ENCODE measurements at places on chromosomes 12 and 14.

GRCh38 chr14:55382483-55382882 is 29.1 kb downstream of the ATG14 start:
- peaks cover 26% of the 10 kb centered on the region for H3K36me3 ChIP-seq
- H3K4me3 ChIP-seq, result no peak overlapping the region
- H3K27me3 ChIP-seq, result no peaks in the 10 kb centered on the region
- H3K27ac ChIP-seq, result no peak overlapping the region

- H3K36me3 ChIP-seq, result peaks cover 5% of the 10 kb centered on the region
- no peaks in the 10 kb centered on the region for H3K27me3 ChIP-seq
- no peaks in the 10 kb centered on the region for H3K4me1 ChIP-seq
Measured at GRCh38 chr12:38869036-38869435, 36.4 kb downstream of the CPNE8 start.

GRCh38 chr12:5102261-5102789 is 58.6 kb downstream of the KCNA5 start:
- H3K27me3 ChIP-seq, result no peaks in the 10 kb centered on the region
- no peak overlapping the region for H3K27ac ChIP-seq
- H3K36me3 ChIP-seq, result no peaks in the 10 kb centered on the region
- DNase-seq, result no peak
- no peaks in the 10 kb centered on the region for H3K4me1 ChIP-seq

DNA sequence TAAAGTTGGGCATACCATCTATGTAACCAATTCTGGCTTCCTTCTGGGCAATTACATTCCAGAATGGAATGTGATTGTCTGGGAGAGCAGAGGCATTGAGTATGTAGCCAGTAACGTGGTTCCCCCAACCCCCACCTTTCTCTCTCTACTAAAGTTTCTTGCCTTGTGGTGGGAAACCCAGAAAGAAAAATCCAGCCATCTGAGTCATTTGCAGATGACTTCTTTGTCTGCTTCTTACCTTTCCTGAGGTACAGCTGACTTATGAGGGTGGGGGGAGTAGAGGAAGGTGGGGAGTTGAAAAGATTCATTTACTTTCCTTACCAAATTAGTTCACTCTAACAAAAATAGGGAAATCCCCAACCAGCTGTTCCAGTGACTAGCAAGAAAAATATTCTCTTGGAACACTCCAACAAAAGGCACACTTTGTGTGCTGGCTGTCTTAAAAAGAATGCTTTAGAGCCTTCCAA is 112.1 kb upstream of the FRMD6 start:
- no peaks in the 10 kb centered on the region for H3K4me1 ChIP-seq
- no peak overlapping the region for H3K4me3 ChIP-seq
- no peak for DNase-seq
- no peaks in the 10 kb centered on the region for H3K27me3 ChIP-seq
- no peaks in the 10 kb centered on the region for H3K36me3 ChIP-seq
- no peak overlapping the region for H3K27ac ChIP-seq

DNA sequence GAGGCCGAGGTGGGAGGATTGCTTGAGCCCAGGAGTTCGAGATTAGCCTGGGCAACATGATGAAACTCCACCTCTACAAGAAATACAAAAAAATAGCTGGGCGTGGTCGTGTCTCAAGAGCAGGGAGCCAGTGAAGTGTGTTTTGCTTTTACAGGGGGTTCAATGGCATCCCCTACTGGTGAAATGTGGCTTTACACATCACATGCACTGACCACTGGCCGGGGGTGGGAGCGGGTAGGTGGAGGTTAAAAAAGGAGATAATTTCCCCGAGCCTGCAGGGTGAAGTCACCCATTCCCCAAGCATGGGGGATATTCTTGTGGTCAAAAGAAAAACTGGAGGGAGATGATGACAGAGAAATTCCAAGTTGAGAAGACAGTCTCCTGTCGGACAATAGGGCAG is 63.6 kb upstream of the PWP1 start:
- H3K27me3 ChIP-seq, result no peaks in the 10 kb centered on the region
- no peak for DNase-seq
- no peaks in the 10 kb centered on the region for H3K4me1 ChIP-seq
- no peak overlapping the region for H3K27ac ChIP-seq

DNA sequence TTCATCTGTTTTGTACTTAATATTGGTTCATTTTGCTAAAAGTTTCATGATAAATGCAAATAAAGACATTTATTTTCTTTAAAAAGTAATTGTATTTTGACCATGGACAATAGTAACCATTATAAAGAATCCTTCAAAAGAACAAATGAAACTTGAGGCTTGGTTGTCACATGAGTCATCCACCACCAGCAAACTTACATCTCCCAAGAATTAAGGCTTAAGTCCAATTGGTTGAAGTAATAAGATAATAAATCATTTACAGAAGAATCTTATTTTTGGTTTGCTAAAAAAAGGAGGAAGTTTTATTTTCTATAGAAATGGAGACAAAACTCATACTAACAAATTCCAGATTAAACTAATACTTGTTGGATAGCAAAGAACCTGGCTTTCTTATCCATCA is 84.8 kb upstream of the KITLG start:
- no peak for DNase-seq
- no peaks in the 10 kb centered on the region for H3K4me1 ChIP-seq
- no peaks in the 10 kb centered on the region for H3K27me3 ChIP-seq
- H3K4me3 ChIP-seq, result no peak overlapping the region
- H3K36me3 ChIP-seq, result no peaks in the 10 kb centered on the region

DNA sequence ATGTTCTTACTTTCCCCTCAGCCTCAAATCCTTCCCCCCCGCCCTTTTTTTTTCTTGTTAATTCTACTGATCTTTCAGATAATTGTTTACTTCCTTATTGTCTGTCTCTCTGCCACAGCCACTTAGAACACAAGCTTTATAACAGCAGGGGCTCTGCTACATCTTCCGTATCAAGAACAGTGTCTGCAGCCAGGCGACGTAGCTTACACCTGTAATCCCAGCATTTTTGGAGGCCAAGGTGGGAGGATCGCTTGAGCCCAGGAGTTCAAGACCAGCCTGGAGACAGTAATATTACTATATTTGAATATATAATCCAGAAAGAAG is 5.4 kb downstream of the SOS2 start:
- no peaks in the 10 kb centered on the region for H3K27me3 ChIP-seq
- H3K4me3 ChIP-seq, result no peak overlapping the region
- peaks cover 27% of the 10 kb centered on the region for H3K4me1 ChIP-seq
- no peaks in the 10 kb centered on the region for H3K36me3 ChIP-seq
- peak overlapping the region; percentile 39 for H3K27ac ChIP-seq
- no peak for DNase-seq

DNA sequence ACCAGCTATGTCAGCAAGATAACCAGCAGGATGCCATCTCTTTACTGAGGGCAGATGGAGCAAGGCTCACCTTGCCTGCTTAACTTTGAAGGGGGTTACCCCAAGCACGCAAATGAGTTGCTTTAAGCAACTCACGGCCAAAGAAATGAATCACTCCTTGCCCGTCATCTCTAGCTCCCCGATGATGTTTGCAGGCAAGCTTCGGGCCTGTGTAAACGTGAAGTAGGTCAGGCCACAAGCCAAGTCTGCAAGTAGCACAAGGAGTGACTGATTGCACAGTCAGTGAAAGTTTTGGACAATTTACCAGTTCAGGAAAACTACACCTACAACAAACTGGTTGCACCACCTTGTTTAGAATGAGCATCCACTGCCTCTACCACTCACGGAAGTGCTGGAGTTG is 699.7 kb upstream of the TBX3 start:
- H3K4me3 ChIP-seq, result no peak overlapping the region
- no peak overlapping the region for H3K27ac ChIP-seq
- no peaks in the 10 kb centered on the region for H3K36me3 ChIP-seq
- H3K4me1 ChIP-seq, result peaks cover 13% of the 10 kb centered on the region
- no peaks in the 10 kb centered on the region for H3K27me3 ChIP-seq

DNA sequence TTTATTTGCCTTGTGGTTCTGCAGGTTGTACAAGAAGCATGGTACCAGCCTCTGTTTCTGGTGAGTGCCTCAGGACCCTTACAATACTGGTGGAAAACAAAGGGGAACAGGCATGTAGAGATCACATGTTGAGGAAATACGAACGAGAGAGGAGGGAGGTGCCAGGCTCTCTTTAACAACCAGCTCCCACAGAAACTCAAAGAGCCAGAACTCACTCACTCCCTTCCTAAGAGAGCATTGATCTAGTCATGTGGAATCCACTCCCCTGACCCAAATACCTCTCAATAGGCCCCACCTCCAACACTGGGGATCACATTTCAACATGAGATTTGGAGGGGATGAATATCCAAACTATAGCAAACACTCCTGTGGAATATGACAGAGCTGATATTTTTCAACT is 938.0 kb downstream of the GALC start:
- H3K4me3 ChIP-seq, result no peak overlapping the region
- H3K4me1 ChIP-seq, result no peaks in the 10 kb centered on the region
- no peaks in the 10 kb centered on the region for H3K27me3 ChIP-seq
- no peak overlapping the region for H3K27ac ChIP-seq
- no peak for DNase-seq
- H3K36me3 ChIP-seq, result no peaks in the 10 kb centered on the region

- H3K27me3 ChIP-seq, result peaks cover 5% of the 10 kb centered on the region
- H3K4me1 ChIP-seq, result peaks cover 18% of the 10 kb centered on the region
- no peak for DNase-seq
- peak overlapping the region; percentile 20 for H3K4me3 ChIP-seq
- H3K36me3 ChIP-seq, result no peaks in the 10 kb centered on the region
Measured at GRCh38 chr12:42590330-42590934, 886 bp upstream of the PRICKLE1 start.

DNA sequence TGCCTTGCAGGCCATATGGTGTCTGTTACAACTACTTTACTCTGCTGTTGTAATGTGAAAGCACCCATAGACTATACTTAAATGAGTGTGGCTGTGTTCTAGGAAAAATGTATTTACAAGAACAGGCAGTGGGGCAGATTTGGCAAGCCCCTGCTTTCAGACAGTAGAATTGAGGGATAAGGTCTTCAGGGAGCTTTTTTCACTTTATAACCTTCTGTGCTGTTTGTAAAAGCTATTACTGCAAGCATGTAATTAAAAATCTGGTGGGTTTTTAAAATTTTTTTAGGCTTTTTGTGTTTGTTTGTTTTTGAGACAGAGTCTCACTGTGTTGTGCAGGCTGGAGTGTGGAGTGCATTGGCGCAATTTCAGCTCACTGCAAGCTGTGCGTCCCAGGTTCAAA is 73.9 kb downstream of the VEZT start:
- no peaks in the 10 kb centered on the region for H3K27me3 ChIP-seq
- no peaks in the 10 kb centered on the region for H3K4me1 ChIP-seq
- no peak overlapping the region for H3K4me3 ChIP-seq

DNA sequence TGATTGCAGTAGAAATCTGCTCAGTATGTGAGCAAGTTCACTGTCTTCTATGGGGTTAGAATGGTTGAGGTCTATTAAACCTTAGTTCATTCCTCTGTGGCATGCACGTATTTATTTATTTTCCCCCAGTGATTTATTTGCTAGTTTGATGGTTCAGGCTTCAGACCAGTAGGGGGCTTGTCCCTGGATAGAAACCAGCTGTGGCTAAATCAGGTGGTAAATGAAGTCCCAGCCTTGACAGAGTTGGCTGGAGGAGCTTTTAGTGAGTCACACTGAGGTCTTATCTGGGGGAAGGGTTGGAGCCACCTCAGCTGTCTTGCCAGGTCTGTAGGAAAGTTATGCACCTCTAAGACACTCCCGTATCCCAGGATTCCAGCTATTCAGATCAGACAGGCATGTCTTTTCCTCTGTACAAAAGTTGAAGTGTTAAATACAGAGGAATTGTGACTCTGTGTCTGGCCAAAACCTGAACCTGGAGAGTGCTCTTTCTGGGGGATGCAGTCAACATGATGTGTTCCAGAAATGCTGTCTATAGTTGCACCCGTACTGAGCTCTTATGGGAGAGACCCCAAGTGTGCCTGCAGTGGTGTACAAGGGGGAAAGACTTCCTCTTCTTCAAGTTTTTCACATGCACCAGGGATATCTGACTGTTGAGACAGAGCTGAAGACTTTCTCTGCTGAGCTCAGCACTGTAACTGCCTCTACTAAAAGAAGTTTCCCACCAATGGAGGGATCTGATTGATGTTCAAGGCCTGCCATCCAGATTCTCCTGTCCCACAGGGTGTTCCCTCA is 1322.1 kb downstream of the TMEM121 start:
- DNase-seq, result no peak
- H3K27me3 ChIP-seq, result no peaks in the 10 kb centered on the region
- H3K4me3 ChIP-seq, result no peak overlapping the region
- peaks cover 14% of the 10 kb centered on the region for H3K4me1 ChIP-seq
- no peak overlapping the region for H3K27ac ChIP-seq
- no peaks in the 10 kb centered on the region for H3K36me3 ChIP-seq

DNA sequence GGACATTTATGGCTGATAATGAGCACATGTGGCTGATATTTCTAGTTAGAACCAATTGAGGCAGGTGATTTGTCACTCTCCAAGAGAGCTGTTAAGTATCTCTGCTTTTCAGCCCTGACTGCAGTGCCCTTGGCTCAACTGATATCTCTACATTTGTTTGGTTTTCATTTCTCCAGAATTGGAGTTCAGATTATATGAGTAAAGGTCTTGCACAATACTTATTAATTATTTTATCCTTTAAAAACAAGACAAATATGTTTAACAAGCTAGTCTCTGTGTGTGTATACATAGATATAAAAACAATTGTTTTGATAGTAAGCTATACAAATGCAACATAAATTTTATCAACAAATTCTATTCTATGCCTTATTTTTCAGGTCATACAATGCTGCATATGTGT is 105.2 kb downstream of the BRMS1L start:
- H3K4me1 ChIP-seq, result no peaks in the 10 kb centered on the region
- no peaks in the 10 kb centered on the region for H3K27me3 ChIP-seq

GRCh38 chr12:55982319-55982936 is 8.6 kb downstream of the RAB5B start:
- no peaks in the 10 kb centered on the region for H3K4me1 ChIP-seq
- H3K4me3 ChIP-seq, result no peak overlapping the region
- no peaks in the 10 kb centered on the region for H3K27me3 ChIP-seq
- H3K27ac ChIP-seq, result no peak overlapping the region
- DNase-seq, result no peak
- peaks cover 9% of the 10 kb centered on the region for H3K36me3 ChIP-seq

GRCh38 chr14:40122968-40123648 is 690.9 kb upstream of the FBXO33 start:
- H3K27ac ChIP-seq, result no peak overlapping the region
- H3K4me1 ChIP-seq, result peaks cover 3% of the 10 kb centered on the region
- no peaks in the 10 kb centered on the region for H3K36me3 ChIP-seq
- no peak overlapping the region for H3K4me3 ChIP-seq
- H3K27me3 ChIP-seq, result no peaks in the 10 kb centered on the region
- no peak for DNase-seq

DNA sequence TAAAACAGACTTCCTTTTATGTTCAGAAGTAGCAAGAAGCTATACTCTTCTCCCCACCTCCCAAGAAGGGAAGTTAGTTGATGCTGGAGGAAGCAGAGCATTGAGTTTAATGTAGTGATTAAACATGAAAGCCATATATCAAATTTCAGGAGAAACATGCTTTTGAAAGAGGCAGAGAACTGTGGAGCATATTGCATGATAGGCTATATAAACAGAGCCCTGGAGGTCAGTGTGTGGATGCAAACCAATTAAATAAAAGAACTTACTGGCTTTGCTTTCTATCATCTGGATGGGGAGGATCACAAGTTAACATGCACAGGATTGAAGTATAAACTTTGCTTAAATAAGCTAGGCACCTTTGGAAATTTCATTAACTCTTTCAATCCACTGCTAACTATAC is 94.1 kb downstream of the MSRB3 start:
- no peak overlapping the region for H3K4me3 ChIP-seq
- H3K27me3 ChIP-seq, result no peaks in the 10 kb centered on the region
- DNase-seq, result no peak

Measured in liver (tissue), 10 donors.